ENCODE measurements at places on chromosomes 4 and X.

GRCh38 chr4:80268081-80268823, 1.8 kb downstream of the FGF5 start:
- DNase-seq, result no peak

DNA sequence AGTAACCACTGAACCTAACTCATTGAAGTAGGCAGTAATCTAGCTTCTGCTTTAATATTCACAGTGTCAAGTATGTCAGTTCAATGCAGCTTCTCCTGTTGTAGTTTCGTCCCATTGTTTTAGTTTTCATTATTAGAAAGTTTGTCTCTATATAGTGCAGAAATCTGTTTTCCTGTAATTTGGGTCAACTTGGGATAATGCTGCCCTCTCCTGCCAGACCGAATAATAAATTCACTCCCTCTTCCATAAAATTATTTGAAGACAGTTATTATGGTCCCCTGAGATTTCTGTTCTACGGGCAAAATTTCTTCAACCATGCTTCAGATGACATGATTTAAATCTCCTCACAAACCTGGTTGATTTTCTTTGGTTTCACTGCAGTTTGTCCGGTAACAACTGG, 4.6 kb upstream of the LUZP4 start:
- no peak for DNase-seq

DNA sequence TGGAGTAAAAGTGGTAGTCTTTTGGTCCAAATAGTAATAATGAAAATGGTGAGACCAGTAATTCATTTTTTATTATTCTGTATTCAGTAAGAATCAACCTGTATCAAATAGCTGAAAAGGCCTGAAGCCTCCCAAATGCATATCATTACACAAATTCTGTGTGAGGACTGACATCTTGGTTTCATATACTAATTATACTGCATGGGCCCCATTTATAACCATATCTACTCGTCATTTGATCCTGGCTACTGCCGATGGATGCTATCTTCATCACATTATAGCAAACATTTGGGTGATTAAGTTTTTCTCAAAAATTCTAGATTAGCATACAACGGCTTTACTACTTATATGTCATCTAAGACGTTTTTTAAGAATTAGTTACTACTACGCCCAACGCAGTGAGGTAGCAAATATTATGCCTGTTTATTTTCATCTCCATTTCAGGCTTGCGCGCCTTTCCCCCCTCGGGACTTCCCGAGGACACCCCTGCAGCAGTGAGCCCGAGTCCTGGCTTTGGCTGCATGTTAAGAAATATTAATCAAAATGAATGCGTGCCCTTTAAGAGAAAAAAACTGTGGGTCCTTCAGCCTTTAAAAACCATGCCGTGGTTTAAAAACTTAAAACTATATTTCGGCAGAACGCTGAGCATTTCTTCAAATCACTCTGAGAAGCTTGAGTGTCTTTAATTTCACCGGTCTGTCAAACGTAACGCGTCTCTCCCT, 814 bp upstream of the MMAA start:
- no peak for DNase-seq

- no peak for DNase-seq
These were observed 76.4 kb downstream of the ZFYVE28 start for GRCh38 chr4:2341911-2342652.

GRCh38 chr4:72326692-72327632, 242.1 kb downstream of the ADAMTS3 start:
- DNase-seq, result no peak
